NCI-H1694 treated with DMSO at 0.1 percent for 48 hours (cell line): ENCODE measurements at places on chromosomes 3 and 15.

- DNase-seq = no peak
These were observed 138.0 kb upstream of the RAD18 start for GRCh38 chr3:9101286-9101685.

DNA sequence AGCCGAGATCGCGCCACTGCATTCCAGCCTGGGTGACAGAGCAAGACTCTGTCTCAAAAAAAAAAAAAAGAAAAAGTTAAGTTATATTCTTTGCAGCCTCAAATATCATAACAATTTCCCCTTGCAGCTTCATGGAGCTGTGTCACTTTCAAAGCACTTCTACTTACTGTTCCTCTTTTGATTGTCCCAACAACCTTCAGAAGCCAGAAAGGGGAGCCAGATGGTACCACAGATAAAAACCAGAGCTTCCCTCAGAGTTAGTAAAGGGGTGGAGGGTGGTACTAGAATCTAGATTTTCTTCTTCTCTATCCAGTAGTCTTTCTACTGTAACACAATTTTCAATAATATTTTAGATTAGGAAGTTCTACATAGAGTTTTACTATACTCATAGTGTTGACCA is 188.8 kb downstream of the TAFA4 start:
- DNase-seq = no peak

GRCh38 chr15:89299896-89300295 is 34.7 kb downstream of the POLG start:
- no peak for DNase-seq

GRCh38 chr15:60183366-60183765 is 179.3 kb downstream of the FOXB1 start:
- DNase-seq = no peak

GRCh38 chr3:112061152-112061551 is 25.0 kb upstream of the C3orf52 start:
- DNase-seq = no peak

DNA sequence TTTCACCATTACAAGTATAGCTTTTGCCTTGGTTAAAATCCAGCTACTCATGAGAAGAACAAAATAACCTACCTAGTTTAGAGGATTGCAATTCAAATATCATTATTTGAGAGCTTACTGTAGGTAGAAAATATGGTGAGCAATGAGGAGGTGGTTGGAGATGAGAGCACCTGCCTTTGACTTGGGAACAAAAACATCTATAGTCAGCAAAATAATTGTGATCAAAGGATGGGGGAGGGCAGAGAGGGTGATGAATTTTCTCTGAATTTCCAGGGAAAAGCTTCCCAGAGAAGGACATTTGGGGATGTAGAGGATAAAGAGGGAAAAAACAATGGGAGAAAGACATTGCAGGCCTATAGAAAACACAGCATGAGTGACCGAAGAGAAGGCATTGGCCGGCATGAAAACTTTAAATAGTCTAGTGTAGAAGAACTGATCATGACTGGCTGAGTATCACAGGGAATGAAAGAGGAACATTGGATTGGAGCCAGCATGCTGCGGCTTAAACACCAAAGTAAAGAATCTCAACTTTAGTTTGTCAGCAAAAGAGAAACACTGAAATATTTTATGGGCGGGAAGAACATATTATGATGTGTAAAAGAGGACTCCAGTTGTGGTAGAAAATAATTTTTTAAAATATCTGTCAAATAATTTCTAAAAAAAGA is 581.3 kb downstream of the UNC13C start:
- no peak for DNase-seq

DNA sequence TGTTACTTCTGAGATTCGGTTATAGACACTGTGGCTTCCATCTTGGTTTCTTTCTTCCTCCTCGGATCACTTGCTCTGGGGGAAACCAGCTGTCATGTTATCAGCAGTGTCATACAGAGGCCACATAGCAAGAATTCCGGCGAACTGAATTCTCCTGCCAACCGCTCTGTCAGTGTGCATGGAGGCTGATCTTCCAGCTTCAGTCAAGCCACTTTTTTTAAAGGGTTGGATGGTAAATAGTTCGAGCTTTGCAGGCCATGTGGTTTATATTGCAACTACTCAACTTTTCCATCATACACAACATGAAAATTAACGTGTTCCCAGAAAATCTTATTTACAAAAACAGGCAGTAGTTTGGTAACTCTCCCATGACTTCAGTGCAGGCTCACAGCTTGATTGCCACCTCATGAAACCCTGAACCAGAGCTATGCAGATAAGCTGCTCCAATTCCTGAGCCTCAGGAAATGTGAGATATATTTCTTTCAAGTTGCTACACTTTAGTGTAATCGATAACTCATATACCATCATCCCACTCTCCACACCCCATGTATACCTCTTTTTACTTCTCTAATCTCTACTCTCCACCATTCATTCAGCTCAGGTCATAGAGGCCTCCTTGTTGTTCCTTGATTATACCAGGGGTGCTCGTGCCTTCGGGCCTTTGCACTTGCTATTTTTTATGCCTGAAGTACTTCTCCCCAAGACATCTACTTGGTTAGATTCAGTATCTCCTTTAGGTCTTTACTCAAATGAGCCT is 7.2 kb downstream of the RPL22L1 start:
- DNase-seq = peak; percentile 1

DNA sequence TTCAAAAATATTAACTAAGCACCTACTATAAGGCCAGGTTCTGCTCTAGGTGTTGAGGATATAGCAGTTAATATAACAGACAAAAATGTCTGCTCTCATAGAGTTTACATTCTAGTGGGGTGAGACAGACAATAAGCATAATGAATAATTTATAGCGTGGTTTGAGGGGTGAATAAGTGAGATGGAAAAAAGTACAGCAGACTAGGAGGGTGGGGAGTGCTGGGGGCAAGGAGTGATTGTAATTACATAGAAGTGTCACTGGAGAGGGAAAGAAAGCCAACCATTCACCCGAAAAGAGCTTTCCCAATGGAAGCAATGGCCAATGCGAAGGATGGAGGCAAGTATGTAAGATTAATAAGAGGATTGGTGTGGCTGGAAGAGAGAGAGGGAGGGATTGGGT is 552.9 kb upstream of the KCNMB2 start:
- no peak for DNase-seq
